IMR-90 (cell line): ENCODE measurements at places on chromosomes 4 and X. TPM values are rescaled to one million over a fixed set of nuclear protein-coding genes. Genes with fewer than 3 reads are reported as not detected.

GRCh38 chr4:147899512-147899911, 167.6 kb downstream of the ARHGAP10 start:
- H3K36me3 ChIP-seq, result no peaks in the 10 kb centered on the region
- H3K27me3 ChIP-seq, result no peaks in the 10 kb centered on the region
- peaks cover 6% of the 10 kb centered on the region for H3K4me1 ChIP-seq
- DNase-seq, result peak; percentile 59
- H3K27ac ChIP-seq, result no peak overlapping the region
- H3K4me3 ChIP-seq, result no peak overlapping the region

DNA sequence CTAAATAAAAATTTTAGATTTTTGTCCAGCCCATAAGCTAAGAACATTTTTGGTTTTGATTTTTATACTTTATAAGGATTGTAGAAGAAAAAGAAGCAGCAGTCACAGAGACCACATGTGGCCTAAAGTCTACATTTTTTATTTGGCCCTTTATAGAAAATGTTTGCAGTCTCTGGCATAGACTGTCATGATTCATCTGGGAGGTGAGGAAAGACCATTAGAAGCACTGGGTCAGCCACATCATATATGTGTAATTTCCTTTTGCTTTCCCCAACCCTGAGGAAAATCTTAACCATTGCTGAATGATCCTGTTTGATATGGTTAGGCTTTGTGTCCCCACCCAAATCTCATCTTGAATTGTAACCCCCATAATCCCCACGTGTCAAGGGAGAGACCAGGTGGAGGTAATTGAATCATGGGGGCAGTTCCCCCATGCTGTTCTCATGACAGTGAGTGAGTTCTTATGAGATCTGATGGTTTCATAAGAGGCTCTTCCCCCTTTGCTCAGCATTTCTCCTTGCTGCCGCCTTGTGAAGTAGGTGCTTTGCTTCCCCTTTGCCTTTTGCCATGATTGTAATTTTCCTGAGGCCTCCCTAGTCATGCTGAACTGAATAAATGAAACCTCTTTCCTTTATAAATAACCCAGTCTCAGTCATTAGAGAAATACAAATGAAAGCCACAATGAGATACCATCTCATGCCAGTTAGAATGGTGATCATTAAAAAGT, 12.1 kb upstream of the COPS4 start:
- H3K27me3 ChIP-seq, result no peaks in the 10 kb centered on the region
- no peak overlapping the region for H3K4me3 ChIP-seq
- peak; percentile 76 for DNase-seq
- no peak overlapping the region for H3K27ac ChIP-seq
- H3K36me3 ChIP-seq, result no peaks in the 10 kb centered on the region

The PSAPL1 gene
- not detected in 2 replicates for total RNA-seq

DNA sequence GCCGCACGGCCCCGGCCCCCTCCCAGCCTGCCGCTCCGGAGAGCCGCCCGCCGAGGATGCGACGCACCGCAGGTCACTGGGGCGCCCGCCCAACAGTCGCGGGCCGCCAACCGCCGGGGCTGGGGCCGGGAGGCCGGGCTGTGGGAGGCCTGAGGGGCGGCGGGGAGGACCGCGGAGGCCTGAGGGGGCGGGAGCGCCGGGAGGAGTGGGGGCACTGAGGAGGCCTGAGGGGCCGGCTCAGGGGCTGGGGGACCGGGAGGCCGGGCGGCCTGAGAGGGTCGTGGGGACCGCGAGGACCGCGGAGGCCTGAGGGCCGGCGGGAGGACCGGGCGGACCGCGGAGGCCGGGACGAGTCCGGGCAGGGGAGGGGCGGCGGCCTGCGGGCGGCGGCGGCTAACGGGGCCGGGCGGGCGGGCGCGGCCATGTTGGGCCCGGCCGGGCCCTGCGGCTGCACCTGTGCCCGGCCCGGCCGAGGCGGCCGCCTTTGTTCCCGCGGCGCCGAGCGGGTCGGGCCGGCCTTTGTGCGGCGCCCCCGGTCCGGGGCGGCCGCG, 353 bp downstream of the NSD2 start:
- H3K27me3 ChIP-seq, result peaks cover under 1% of the 10 kb centered on the region; the same call in 1 of the 2 replicates
- H3K36me3 ChIP-seq, result no peaks in the 10 kb centered on the region
- peak overlapping the region; percentile 91 for H3K27ac ChIP-seq
- H3K4me1 ChIP-seq, result peaks cover 14% of the 10 kb centered on the region
- DNase-seq, result no peak

DNA sequence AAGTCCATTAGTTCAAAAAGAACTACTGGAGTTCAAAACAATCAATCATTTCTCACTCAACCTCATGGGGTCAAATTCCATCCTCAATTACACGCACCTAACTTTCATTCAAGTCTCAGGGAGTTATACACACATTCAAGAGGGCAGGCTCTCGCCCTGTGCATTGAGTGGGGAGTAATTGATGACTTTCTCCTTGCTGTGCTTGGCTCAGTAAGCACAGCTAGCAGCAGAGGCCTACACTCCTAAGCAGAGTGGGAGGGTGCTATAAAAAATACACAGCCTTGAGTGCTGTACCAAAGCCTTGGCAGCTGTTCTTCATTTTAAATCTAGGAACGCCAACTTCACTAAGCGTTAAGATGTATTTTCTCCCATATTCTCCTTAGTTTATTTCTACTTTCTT, 958.3 kb upstream of the ADGRL3 start:
- no peaks in the 10 kb centered on the region for H3K36me3 ChIP-seq
- no peak for DNase-seq
- no peaks in the 10 kb centered on the region for H3K4me1 ChIP-seq
- no peak overlapping the region for H3K4me3 ChIP-seq

The ATP1B4 gene
- not detected in 2 replicates for total RNA-seq

DNA sequence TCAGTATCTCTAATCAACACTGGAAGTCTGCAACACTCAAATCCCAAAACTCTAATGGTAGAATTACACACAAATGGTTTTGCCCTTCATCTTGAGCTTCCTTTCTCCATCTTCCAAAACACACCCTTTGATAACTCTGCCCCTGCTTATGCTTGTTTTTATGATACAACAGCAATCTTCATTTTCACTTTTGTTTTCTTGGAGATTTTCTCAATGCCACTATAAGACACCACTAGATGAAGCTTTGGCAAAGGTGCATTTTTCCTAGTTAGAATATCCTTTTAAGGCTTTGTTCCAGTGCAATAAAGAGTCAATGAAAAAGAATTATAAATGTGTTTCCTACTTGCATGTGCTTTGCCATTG, 472.4 kb upstream of the NWD2 start:
- H3K36me3 ChIP-seq, result no peaks in the 10 kb centered on the region
- no peaks in the 10 kb centered on the region for H3K4me1 ChIP-seq
- no peak overlapping the region for H3K4me3 ChIP-seq

GRCh38 chr4:2073808-2074481, 14.8 kb downstream of the NAT8L start:
- peaks cover 20% of the 10 kb centered on the region for H3K27me3 ChIP-seq
- no peaks in the 10 kb centered on the region for H3K36me3 ChIP-seq
- no peak overlapping the region for H3K27ac ChIP-seq
- no peak overlapping the region for H3K4me3 ChIP-seq
- H3K4me1 ChIP-seq, result no peaks in the 10 kb centered on the region
- DNase-seq, result no peak

- H3K36me3 ChIP-seq, result no peaks in the 10 kb centered on the region
- no peaks in the 10 kb centered on the region for H3K27me3 ChIP-seq
- no peaks in the 10 kb centered on the region for H3K4me1 ChIP-seq
Observed at GRCh38 chrX:148914783-148915182, 414.4 kb downstream of the AFF2 start.

- H3K27ac ChIP-seq, result no peak overlapping the region
- DNase-seq, result no peak
- H3K4me3 ChIP-seq, result no peak overlapping the region
- H3K27me3 ChIP-seq, result no peaks in the 10 kb centered on the region
- H3K4me1 ChIP-seq, result no peaks in the 10 kb centered on the region
- no peaks in the 10 kb centered on the region for H3K36me3 ChIP-seq
Observed at GRCh38 chrX:32966821-32967355, 244.5 kb downstream of the DMD start.

- DNase-seq, result no peak
- H3K4me3 ChIP-seq, result no peak overlapping the region
- no peak overlapping the region for H3K27ac ChIP-seq
Observed at GRCh38 chr4:1361431-1361830, 14.4 kb downstream of the UVSSA start.

DNA sequence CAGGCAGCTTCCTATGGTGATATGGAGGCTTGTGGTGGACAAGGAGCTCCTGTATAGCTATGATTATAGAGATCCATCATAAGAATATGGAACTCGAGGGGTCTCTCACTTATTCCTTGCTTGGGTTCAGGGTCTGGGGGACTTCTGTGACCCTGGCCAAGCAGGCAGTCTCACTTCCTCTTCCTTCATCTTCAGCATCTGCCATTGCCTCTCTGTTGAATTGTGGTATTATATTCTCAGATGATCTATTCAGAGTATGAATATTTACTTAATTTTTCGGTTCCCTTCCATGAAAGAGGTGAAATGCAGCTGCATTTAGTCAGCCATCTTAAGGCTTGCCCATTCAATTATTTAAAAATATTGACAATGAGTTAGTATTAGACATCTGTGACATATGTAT, 292.9 kb downstream of the SPIN4 start:
- no peaks in the 10 kb centered on the region for H3K27me3 ChIP-seq
- H3K27ac ChIP-seq, result no peak overlapping the region
- no peaks in the 10 kb centered on the region for H3K36me3 ChIP-seq
- DNase-seq, result no peak
- no peak overlapping the region for H3K4me3 ChIP-seq
- H3K4me1 ChIP-seq, result no peaks in the 10 kb centered on the region

The GABRG1 gene
- not detected in 2 replicates for total RNA-seq

GRCh38 chrX:71514367-71515037, 18.4 kb upstream of the OGT start:
- H3K4me1 ChIP-seq, result no peaks in the 10 kb centered on the region
- no peaks in the 10 kb centered on the region for H3K36me3 ChIP-seq
- H3K27me3 ChIP-seq, result peaks cover 2% of the 10 kb centered on the region; the same call in 1 of the 2 replicates
- H3K4me3 ChIP-seq, result no peak overlapping the region
- H3K27ac ChIP-seq, result no peak overlapping the region

The NXF2B gene
- not detected in 2 replicates for total RNA-seq

DNA sequence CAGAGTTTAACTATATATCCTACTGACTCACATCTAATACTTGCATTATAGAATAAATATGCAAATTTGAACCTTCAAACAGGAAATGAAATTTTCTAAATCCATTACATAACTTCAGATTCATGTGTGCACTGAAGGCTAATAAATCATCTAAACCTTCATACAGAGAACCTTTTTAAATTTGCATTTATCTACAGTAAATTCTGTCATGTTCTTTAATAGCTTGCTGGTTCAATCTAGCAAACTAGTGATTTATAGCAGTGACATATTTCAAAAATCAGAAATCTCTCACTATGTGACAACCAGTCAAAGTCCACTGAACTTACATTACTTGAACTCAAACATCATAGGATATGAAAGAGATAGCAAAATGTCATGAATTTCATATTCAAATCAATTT, 65.1 kb downstream of the LRBA start:
- no peak overlapping the region for H3K27ac ChIP-seq
- H3K4me1 ChIP-seq, result no peaks in the 10 kb centered on the region
- no peaks in the 10 kb centered on the region for H3K27me3 ChIP-seq
- H3K4me3 ChIP-seq, result no peak overlapping the region
- DNase-seq, result no peak
- H3K36me3 ChIP-seq, result no peaks in the 10 kb centered on the region

DNA sequence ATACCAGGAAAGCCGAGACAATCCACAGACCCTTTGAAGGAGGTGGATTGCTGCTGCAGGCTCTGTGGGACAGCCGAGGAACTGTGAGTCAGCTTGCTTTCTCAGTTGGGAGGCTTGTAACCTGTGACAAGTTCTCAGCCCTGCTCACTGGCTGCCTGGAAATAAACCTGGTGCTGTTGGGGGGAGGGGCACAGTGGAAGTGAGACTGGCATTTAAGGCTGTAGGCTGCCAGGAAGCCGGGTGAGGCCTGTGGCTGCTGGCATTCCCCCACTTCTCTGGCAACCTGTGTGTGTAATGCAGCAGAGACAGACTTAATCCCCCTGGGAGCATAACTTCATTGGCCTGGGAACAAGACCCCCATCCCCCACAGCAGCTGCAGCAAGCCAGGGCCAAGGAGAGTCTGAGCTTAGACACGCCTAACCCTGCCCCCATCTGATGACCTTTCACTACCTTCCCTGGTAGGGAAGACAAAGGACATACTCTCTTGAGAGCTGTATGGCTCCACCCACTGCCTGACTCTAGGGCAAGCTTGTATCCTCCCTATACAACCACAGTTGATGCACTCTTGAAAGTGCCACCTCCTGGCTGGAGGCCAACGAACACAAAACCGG, 64.1 kb downstream of the ALPK1 start:
- H3K27ac ChIP-seq, result no peak overlapping the region
- no peaks in the 10 kb centered on the region for H3K27me3 ChIP-seq
- no peak overlapping the region for H3K4me3 ChIP-seq
- DNase-seq, result peak; percentile 27
- no peaks in the 10 kb centered on the region for H3K4me1 ChIP-seq
- no peaks in the 10 kb centered on the region for H3K36me3 ChIP-seq

GRCh38 chr4:25723409-25723808, 67.8 kb downstream of the SLC34A2 start:
- H3K27ac ChIP-seq, result no peak overlapping the region
- H3K36me3 ChIP-seq, result no peaks in the 10 kb centered on the region
- DNase-seq, result peak; percentile 32
- peaks cover 2% of the 10 kb centered on the region; the same call in 1 of the 2 replicates for H3K4me1 ChIP-seq
- no peak overlapping the region for H3K4me3 ChIP-seq

DNA sequence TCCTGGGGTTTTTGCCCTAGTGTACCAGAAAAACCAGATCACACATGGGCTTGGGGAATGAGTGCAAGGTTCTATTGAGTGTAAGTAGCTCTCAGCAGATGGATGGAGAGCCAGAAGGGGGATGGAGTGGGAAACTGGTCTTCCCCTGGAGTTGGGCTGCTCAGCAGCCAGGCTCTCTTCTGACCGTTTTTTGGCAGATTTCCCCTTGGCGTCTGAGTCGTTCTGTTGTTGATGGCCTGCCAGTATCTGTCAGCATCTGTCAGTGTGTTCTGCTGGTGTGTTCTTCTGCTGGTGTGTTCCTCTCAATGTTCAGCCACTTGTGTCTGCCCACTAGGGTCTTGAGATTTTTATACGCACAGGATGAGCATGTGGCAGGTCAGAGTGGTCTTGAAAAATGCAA, 633.9 kb upstream of the CPEB2 start:
- no peak overlapping the region for H3K27ac ChIP-seq
- no peaks in the 10 kb centered on the region for H3K27me3 ChIP-seq
- DNase-seq, result no peak
- H3K4me1 ChIP-seq, result no peaks in the 10 kb centered on the region

The GLUD2 gene
- 1.4 and 1.6 TPM in 2 replicates for total RNA-seq

DNA sequence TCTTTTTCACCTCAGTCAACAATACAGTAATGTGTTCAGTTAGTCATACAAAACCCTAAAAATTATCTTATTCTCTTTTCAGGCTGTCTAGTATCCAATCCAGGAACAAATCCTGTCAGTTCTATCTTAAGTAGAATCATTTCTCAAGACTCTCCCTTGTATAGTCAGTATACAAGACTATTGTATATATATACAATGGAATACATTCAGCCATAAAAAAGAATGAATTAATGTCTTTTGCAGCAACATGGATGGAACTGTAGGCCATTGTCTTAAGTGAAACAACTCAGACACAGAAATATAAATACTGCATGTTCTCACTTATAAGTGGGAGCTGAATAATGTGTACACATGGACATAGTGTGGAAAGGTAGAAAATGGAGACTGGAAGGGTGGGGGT, 501.2 kb upstream of the ATOH1 start:
- no peak for DNase-seq
- no peak overlapping the region for H3K4me3 ChIP-seq
- no peaks in the 10 kb centered on the region for H3K4me1 ChIP-seq
- no peak overlapping the region for H3K27ac ChIP-seq
- H3K36me3 ChIP-seq, result no peaks in the 10 kb centered on the region
- no peaks in the 10 kb centered on the region for H3K27me3 ChIP-seq

- no peak overlapping the region for H3K4me3 ChIP-seq
Observed at GRCh38 chr4:16817286-16817685, 81.2 kb downstream of the LDB2 start.
